Stimulated activated CD4-positive, alpha-beta T cell treated with anti-CD3 and anti-CD28 coated beads, Interleukin-4, amount 100 ng/mL, for 1 hour (primary cell): ENCODE measurements at places on chromosomes 7 and 10.

- no peak for DNase-seq
Measured at GRCh38 chr10:77586719-77587415, 50.7 kb downstream of the KCNMA1 start.

DNA sequence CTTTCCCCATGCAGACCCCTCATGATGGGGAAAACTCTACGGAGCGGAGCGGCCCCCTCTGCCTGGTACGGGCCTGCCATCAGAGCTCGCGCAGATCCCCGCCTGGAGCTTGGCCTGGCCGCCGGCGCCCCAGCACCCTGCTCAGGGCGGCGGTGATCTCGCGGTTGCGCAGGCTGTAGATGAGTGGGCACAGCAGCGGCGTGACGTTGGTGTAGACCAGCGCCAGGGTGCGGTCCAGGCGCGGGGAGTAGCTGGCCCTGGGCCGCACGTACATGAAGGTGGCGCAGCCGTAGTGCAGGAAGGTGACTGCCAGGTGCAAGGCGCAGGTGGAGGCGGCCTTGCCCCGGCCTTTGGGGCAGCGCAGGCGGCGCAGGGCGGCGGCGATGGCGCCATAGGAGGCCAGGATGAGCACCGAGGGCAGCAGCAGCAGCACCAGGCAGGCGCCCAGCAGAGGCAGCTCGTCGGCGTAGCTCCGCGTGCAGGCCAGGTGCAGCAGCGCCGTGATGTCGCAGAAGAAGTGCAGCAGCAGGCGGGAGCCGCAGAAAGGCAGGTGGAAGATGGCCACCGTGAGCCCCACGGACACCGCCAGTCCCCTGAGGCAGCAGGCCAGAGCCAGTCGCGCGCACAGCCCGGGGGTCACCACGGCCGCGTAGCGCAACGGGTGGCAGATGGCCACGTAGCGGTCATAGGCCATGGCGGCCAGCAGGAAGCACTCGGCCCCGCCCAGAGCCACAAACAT, 33.4 kb downstream of the TAS2R41 start:
- no peak for DNase-seq

DNA sequence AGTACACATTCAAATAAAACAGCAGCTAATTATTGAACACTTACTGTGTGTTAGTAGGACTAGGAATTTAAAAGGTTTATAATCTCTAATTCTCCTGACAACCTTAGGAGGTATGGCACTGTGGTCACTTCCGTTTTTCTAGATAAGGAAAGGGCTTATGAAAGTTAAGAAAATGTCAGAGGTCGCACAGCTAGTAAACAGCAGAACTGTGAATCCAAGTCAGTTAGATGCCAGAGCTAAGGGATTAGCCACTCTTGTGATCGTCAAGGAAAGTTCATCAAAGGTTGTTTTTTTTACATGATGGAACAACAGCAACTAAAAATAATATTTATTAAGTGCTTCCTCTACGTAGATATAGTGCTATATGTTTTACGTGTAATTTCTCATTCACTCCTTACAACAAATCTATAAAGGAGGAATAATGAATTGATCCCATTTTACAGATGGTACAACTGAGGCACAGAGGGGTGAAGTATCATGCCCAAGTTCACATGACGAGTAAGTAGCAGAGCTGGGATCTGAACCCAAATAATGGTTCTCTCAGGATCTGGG, 84.9 kb downstream of the NAMPT start:
- DNase-seq = no peak

DNA sequence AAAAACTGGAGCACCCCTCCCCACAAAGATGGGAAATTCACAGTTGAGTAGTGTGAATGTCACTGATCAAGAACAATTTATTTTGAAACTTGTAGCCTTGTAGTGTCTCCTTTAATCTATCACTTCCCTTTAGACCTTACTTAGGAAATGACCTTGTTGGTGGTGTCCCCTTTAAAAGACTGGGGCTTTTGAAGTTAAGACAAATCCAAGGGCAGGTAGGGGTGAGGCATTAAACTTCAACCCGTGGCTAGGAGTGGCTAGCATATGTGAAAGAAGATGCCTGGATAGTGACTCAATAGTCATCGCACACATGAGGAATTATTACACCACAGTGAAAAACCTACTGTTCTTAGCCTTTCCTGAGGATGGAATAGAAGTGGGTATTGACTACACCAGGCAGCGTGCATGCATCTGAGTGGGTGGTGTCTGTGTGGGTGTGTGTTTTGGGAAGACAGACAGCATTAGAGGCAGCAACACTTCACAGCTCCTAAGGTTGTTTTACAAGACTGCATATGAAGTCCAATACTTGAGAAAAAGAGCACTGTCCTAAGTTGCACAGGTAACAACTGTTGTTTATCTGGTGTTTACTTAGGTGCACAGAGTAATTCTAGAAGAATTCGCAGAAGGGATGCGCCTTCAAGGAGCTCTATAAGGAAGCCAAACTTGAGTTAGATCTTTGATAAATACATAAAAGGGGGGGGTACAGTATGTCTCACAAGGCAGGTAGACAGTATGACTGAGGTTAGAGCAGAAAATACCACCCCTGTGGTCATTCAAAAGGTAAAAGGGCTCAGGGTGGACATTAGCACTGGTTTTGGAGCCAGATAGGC, 32.9 kb downstream of the ABLIM1 start:
- DNase-seq = no peak

- no peak for DNase-seq
Measured at GRCh38 chr7:151454305-151454704, 14.4 kb upstream of the CRYGN start.

DNA sequence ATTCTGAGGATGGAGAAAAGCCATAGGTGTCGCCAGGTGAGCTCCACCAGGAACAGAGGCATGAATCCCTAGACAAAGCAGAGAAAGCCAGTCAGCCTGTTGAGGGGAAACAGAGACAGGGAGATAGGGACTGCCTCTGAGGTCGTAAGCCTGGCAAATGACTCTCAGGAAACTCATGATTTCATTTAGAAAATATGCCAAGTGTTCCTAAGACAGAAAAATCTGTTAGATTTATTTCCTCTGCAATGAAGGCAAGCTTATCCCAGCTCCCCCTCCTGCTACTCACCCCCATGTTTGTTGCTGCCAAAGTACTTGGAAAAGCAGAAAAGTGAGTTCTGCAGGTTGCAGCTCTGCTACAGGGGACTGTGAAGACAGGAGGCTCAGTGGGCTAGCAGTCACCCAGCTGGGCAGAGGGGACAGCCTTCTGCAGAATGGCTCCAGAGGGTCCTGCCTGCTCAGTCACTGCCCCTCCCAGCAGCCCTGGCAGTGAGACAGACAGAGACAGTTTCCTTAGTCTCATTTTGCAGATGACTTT, 184.3 kb downstream of the ADRA2A start:
- DNase-seq = no peak

DNA sequence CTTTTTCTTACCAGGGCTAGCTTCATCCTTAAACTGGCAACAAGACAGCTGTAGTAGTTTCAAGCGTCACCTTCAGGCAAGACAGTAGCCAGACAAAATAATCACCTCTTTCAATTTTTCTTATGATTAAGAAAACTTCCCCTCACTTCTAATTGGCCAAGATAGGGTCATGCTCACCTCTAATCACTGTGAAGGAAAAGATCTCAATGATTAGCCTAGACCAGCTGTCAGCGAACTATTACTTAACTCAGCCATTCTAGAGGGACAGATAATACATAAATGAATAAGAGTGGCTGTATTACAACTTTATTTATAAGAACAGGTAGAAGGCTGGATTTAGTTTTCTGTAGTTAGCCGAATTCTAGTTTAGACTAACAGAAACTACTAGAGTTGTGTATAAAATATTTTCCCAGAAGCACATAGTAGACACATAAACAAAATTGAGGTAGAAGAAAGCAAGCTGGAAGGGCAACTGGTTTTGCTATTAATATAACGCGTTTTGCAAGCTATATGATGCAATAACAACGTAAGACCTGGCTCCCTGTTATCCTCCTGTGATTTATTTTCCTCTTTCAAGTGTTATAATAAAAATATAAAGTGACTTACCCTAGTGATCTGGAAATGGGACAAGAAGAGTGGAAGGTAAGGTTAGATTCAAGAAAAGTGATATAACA, 64.3 kb downstream of the ELAPOR2 start:
- no peak for DNase-seq

- no peak for DNase-seq
Measured at GRCh38 chr7:129827467-129827990, 125.2 kb downstream of the UBE2H start.

- no peak for DNase-seq
Measured at GRCh38 chr7:67359900-67360299, 363.3 kb downstream of the TYW1 start.

DNA sequence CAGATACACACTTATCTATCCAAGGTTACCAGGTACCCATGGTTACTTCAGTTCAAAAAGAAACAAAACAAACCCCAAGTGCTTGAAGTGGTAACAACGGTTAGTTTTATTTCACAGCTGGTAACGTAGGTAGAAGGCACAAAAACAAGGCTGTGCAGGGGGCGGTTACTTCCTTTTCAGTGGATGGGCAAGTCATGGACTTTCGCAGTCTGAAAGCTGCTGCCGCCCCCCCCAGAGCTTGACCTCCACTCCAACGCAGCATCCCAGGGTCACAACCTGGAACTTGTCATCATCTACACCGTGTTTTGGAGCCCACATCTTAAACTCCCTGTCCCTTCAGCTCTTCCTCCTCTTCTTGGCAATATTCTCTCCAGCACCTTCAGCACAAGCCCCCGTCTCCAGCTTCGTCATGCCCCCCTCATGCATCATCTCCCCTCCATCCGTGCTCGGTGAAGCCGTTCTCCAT, 181.2 kb upstream of the ITGB1 start:
- DNase-seq = peak; percentile 53

GRCh38 chr10:121614613-121615434, 16.6 kb upstream of the FGFR2 start:
- DNase-seq = no peak

GRCh38 chr7:95686109-95686508, 86.2 kb upstream of the DYNC1I1 start:
- no peak for DNase-seq

- DNase-seq = no peak
Measured at GRCh38 chr10:5895365-5895764, 5.3 kb downstream of the FBH1 start.

DNA sequence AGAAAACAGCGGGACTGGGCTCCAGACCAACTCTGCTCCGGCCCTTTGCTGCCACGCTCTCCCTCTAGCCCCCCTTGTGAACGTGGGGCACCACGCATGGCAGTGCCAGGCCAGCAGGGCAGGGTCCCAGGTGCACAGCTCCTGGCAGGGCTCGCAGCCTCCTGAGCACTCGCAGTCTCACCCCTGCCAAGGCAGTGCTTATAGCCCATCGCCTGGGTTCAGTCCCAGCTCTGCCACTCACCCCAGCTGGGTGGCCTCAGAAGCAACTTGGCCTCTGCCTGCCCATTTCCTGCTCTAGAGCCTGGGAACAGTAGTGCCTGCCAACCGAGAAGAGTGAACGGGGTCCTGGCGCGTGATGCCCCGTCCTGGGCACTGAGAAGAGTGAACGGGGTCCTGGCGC, 36.3 kb downstream of the CFAP46 start:
- DNase-seq = no peak

DNA sequence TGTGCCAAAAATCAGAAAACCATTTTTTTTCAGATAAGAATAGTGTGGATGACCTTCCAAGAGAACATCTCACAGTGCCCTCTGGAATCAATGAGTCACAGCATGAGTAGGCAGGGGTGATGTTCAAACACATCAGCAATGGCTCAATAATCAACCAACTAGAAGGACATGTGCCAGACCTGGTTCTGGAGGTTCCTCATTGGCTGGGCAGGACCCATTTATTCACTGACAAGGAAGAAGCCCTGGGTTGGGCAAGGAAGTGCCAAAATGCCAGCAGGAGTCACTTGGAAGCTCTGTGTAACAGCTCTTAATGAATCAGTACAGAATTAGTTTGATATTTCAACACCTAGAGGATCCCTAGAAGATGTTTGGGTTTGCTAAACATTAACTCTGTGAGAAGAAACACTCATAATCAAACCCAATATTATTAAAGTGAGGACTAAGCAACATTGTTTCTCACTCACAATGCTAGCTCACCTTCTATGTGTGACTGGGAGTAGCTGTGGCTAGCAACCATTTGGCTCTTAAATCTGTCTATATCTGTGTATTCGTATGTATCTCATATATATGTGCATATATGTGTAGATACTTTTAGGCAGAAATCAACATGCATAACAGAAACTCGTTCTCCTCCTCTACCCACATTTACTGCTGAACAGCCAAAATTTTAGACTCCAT, 72.3 kb upstream of the APBB1IP start:
- no peak for DNase-seq

DNA sequence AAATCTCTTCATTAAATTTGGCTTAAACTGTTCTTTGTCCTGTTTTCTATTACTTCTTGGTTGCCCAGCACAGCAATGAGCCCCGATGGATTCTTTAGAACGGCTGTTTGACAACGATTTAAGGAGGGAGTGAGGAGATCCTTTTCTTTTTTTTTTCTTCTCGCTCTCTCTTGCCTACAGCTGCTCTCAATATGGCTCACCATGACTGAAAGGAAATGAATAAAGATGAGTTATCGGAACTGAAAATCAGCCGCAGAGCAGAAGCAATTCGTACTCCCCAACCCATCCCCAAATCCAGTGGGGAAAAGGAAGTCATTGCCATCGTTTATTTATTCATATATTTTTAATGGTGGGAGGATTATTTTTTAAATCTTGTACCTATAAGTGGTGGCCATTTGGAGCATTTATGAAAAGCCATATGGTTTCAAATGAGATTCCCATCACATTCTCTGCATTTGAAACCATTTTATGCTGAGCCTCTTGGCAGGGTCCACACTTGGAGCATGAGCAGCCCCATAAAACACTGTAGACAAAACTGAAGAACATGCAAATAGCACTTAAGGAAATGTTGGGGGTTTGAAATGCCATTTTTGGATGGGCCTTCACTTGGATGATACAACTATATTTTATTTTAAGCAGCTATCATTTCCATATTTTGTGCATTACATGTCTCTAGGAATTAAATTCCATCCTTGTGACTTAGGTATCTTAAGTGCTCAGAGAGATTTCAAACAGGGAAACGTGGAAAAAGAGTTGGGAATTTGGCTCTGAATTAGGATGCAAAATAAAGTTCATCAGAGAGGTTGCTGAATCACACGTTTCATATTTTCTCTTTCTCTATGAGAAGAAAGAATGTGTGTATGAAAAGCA, 107.7 kb upstream of the FZD1 start:
- DNase-seq = no peak

DNA sequence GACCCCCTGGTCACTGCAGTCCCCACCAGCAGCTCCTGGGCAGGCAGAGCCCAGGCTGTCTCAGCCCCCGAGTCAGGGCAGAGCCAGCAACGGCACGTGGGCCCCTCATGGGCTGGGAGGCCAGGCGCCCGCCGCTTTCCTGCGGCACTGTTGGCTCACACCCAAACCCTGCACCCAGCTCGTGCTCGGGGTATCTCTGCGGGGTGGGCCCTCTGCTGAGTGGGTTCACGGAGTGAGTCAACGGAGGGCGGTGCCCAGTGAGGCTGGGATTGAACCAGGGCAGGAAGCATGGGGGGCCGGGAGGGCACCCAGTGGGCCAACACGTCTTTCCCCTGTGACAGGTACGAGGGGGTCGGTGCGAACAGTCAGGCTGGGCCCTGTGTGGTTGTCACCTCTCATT, 28.9 kb downstream of the ADAP1 start:
- no peak for DNase-seq

GRCh38 chr7:152876749-152877148, 117.2 kb downstream of the ACTR3B start:
- no peak for DNase-seq

GRCh38 chr7:81884817-81885216, 115.0 kb upstream of the HGF start:
- DNase-seq = no peak

GRCh38 chr7:89514970-89515369, 639.3 kb upstream of the STEAP1 start:
- no peak for DNase-seq
